Sigmoid colon (tissue), 7 donors: ENCODE measurements at places on chromosomes 6 and 20. TPM values are rescaled to one million over a fixed set of nuclear protein-coding genes. Genes with fewer than 3 reads are reported as not detected.

CST2 gene
- total RNA-seq, result not detected

UST gene
- 23.8 TPM for total RNA-seq

PRR18 gene
- not detected for total RNA-seq

LHFPL5 gene
- not detected for total RNA-seq

FAM162B gene
- 3.2 TPM for total RNA-seq

PLEKHG1 gene
- 9.4 TPM for total RNA-seq

SALL4 gene
- not detected for total RNA-seq
